Left colon (tissue), 2 donors: ENCODE measurements at places on chromosomes 3 and 15. TPM values are rescaled to one million over a fixed set of nuclear protein-coding genes. Genes with fewer than 3 reads are reported as not detected.

The RFX7 gene
- 11.8 TPM for total RNA-seq

The CYP8B1 gene
- total RNA-seq = not detected

The ECE2 gene
- total RNA-seq = 0.20 TPM

The TM4SF1 gene
- total RNA-seq = 27.0 TPM

The IQCH gene
- total RNA-seq = 1.8 TPM

The GRAMD1C gene
- total RNA-seq = 16.1 TPM

The TUSC7 gene
- total RNA-seq = not detected

The SPTSSB gene
- 1.1 TPM for total RNA-seq

The CCR8 gene
- total RNA-seq = not detected
